Activated CD4-positive, alpha-beta memory T cell treated with anti-CD3 and anti-CD28 coated beads, Interleukin-2, amount 10 ng/mL, durations not matched to agents 7 days and 5 days (primary cell): ENCODE measurements at places on chromosomes 3 and 15.

GRCh38 chr3:43759297-43759782 lies 68.6 kb downstream of the ABHD5 start:
- DNase-seq: no peak

DNA sequence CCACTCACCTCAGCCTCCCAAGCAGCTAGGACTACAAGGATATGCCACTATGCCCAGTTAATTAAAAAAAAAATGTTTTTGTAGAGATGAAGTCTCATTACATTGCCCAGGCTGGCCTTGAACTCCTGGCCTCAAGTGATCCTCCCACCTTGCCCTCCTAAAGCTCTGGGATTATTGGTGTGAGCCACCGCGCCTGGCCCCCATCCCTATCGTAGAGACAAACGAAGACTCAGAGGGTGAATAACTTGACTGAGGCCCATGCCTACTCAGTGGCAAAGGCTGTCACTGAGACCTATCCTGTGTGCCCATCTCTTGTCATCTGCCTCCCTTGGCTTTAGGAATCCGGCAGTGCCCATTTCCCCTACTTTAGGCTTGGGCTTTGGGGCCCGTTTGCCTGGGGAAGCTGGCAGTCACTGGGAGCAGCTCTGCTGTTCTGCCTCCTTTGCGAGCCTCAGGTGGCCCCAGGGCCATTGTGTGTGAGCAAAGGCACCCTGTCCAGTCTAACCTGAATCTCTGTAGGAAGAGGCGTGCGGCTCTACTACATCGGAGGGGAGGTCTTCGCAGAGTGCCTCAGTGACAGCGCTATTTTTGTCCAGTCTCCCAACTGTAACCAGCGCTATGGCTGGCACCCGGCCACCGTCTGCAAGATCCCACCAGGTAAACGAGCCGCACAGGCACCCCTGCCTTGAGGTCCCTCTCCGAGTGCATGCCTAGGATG lies 70.1 kb downstream of the AAGAB start:
- DNase-seq: peak; percentile 12

DNA sequence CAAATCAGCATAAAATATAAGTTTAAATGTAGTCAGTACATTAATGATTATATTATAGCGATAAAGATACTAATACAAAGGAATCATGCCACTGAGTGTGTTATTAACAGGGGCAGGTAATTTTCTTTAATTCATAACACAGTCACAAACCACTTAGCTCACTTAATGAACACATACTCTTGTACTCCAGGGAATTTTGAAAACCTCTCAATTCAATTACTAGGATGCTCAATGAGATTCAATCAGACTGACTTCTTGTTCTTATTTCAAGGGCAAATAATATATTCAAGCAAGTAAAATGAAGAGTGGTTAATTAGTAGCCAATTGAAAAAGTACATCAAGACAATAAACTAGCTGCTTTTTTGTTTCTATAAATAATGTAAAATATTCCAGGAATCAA lies 5.8 kb upstream of the SUCNR1 start:
- DNase-seq: no peak

DNA sequence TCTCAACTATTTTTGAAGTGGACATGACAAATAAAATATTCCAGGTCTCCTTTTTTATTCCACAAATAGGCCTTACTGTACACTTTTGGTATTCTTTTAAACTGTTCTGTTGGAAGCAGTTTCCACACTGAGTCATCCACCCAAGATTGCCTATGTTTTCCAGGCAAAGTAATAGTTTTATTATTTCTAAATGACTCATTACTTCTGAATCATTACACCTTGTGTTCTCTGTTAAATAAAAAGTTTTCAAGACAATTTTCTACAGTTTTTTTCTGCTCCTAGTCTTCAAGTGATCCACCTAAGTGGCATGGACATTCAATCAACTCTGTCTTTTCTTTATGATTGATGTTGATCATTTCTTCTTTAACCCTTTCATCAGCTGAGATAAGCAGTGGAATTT lies 26.5 kb downstream of the PPP2R3A start:
- DNase-seq: no peak

DNA sequence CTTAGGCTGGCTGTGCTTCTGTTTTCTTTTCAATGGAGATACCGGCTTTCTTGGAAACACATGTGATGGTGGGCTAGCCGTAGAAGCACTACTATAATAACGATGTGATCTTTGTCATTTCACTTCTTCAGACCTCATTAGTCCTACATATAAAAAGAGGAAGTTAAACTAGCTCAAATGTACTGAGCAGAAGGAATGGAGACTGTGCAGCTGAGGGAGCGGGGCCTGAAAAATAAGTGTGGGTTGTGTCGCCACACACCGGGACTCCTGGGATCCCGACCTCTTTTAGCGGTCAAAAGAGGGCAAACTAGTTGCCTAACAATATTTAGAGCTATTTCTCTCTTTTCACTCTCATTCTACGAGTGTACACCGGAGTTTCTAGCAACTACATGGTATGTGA lies 1.0 kb upstream of the RNF7 start:
- no peak for DNase-seq

- DNase-seq: no peak
These were observed 65.4 kb upstream of the THSD4 start for GRCh38 chr15:71049706-71050422.

DNA sequence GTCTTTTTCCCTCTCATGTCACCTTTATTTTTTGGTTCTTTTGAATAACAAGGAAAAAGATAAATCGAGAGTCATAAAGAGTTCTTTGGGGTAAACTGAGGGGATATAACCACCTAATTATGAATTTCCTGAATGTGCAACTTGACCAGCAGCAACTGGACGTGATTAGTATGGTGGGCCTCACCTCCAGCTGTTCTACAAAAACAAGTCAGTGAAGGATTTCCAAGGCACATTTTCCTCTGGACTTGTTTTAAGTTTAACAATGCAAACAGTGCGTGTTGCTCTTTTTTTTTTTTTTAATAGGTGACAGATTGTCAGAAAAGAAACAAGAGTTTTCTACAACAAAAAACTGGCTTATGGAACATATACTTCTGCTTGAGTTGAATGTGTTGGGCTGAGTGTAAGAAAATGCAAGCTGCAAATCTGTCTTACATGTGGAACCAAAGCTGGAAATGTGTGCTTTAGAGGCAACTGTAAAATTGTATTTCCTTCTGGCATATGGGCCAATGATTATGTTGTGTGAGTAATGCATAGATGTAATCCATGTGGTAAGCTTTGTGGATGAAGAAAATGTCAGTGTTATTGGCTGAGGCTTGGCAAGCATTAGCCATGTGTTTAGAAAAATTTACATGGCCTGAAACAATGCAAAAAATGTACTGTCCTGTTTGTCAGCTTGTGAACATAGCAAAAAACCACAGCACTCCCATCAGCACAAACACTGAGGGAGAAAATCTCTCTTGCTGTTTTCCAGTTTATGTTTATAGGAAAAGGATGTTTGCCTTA lies 44.5 kb upstream of the FNDC3B start:
- no peak for DNase-seq

DNA sequence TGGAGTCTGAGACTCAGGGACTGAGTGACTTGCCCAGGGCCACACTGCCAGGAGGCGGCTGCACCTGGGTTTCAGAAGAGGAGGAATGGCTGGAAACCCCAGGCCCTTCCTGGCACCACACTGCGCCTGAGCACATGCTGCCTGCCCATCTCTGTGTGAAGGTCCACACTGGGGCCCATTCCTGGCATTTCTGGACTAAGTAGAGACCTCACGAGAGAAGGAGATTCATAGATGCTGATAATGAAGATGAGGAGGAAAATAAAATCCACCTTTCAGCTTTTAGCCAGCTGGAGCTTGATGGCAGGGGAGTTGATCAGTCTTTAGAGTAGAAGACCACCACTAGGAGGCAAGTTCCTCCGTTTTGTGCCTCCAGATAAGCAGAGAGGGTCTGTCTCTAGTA lies 40.2 kb upstream of the TF start:
- no peak for DNase-seq

GRCh38 chr3:150495149-150495548 lies 51.1 kb downstream of the SERP1 start:
- DNase-seq: no peak

DNA sequence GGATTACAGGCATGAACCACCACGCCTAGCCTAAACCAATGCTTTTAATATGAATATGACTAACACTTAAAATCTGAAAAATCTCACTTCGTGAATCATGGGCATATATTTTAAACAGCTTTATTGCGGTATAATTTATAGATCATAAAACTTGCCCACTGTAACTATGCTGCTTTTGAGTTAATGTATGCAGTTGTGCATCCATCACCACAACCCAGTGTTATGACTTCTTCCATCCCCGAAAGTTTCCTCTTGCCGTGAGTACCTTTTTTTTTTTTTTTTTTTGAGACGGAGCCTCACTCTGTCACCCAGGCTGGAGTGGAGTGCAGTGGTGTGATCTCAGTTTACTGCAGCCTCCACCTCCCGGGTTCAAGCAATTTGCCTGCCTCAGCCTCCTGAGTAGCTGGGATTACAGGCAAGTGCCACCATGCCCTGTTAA lies 7.1 kb downstream of the KAT2B start:
- no peak for DNase-seq
